ENCODE measurements at places on chromosomes 4 and X.

- no peak for DNase-seq
Observed at GRCh38 chrX:57313583-57314215, 27.2 kb downstream of the FAAH2 start.

DNA sequence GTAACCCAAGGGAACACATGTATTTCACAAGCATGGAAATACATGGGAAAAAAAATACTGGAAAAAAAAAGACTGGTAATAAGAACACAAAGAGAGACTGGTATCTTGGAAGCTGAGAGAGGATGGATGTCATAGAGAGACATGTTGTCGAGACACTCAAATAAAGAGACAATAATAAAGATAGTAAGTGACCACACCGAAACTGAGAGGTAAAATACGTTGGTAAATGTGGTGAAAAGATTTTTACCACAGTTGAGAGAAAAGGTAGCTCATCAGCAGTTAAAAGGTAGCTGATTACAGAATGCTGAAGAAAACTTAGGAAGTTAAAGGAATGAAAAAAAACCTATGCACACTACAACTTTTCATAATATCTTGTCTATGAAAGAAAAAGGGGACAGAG is 81.1 kb downstream of the ARAP2 start:
- DNase-seq: no peak

DNA sequence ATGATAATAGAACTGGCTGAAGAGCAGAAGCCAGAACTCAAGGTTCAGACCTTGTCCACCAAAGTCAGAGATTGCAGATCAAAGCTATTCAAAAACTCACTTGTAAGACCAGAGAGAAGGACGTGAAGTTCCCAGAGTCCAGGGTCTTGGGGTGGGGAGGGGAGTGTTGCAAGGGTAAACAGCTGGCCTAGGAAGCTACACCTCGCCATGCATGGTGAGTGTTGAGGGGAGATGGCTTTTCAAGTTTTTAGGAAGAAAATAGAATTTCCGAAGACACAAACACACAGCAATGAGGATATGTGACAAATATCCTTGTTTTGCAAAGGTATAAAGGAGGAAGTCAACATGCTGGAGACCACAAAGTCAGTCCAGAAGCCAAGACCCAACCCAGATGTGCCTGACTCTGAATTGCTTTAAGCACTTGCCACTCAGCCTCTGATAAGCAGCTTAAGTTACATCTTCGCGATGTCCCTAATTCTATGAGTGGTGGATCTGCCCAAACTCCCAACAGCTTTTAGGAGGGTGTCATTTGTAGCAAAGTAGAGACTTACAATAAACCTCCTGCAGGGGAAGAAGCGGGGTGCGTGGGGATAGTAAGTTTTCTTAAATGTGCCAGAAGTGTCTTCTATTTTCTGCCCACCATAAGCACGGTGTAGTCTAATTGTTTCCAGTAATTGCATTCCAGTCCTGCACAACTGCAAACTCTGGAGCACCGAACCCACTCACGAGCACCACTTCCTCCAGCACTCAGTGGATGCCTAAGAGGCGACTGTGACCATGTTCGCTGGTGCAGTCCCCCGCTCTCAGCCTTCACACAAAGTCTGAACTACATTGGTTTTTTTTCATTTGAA is 26.5 kb downstream of the HAND2 start:
- no peak for DNase-seq

- DNase-seq: no peak
Observed at GRCh38 chr4:155757745-155758265, 1.0 kb upstream of the GUCY1B1 start.

GRCh38 chr4:7158081-7158750 is 34.1 kb upstream of the SORCS2 start:
- DNase-seq: no peak

DNA sequence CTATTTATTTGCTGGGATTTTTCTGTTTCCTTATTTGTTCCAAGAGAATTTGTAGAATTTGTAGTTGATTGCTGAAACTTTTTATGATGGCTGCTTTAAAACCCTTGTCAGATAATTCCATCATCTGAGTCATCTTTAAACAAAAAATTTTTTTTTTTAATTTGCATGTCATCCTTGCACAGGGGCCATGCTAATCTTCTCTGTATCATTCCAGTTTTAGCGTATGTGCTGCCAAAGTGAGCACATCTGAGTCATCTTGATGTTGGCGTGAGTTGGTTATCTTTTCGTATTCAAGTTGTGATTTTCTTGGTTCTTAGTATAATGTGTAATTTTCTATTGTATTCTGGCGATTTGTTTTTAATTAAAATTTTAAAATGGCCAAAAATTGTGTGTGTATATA is 18.7 kb upstream of the ZNF157 start:
- DNase-seq: no peak

DNA sequence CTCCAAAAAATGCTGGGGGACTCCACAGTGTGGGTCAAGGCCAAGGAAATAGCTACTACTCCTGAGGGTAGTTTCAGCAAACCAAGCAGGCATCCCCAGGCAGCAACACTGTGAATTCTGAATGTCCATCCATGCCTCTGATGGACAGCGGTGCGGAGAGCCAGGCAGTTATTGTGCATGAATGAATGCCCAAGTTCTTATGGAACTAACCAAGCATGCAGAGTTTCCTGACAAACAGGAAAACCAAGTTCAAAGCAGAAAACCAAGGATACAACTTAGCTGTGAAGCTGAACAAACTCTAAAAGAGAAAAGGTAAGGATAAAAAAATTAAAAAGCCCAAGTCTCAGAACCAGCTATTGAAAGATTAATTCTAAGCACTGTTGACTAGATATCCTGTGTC is 642.6 kb upstream of the HS3ST1 start:
- no peak for DNase-seq
